ENCODE measurements at places on chromosomes 6 and 20. TPM values are rescaled to one million over a fixed set of nuclear protein-coding genes. Genes with fewer than 3 reads are reported as not detected.
A peak's percentile ranks its signal among the peaks of the same experiment; 100 is the strongest.

Gene KIF25
- 0.24 TPM for total RNA-seq

Gene RBBP8NL
- not detected for total RNA-seq

Gene OPRL1
- 0.48 TPM for total RNA-seq

Gene MOXD1
- total RNA-seq = 1.6 TPM

Gene SRSF12
- total RNA-seq = 0.40 TPM

Gene NR2E1
- total RNA-seq = 0.08 TPM

Gene HLA-G
- total RNA-seq = 0.62 TPM

Gene LY6G6C
- not detected for total RNA-seq

Gene NQO2
- 37.9 TPM for total RNA-seq

DNA sequence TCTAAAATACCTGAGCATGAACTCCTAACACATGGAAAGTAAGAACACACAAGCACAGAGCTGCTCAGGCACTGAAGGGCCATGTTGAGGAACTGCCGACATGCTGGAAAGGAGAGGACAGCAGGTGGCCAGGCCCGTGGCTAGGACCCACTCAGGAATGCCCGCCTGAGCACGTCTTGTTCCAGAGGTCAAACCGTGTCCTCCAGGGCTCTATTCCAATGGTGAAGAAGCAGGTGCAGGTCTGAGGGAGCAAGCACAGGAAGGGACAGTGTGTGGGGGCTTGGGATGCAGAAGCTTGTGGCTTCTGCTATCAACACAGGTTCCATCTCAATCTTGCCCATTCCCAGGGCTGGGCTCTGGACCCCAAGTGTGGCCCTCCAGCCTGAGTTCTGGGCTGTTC, 20.7 kb downstream of the CST9L start:
- DNase-seq = no peak

DNA sequence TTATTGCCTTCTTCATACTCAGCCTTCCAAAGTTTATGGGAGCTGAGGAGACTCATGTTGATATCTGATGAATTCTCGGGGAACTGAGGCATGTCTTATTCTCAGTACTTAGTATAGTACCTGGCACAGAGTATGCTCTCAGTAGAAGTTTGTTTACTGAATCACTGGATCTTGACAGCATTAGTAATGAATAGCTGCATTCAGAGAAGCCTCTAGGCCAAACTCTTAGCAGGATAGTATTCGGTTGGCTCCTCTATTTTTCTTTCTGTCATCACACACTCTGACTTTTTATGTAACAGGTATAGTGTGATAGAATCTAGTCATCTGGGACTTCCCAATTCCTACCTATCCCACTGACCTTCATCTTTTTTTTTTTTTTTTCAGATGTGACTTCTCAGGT, 566.4 kb upstream of the MAN1A1 start:
- no peak for DNase-seq

- no peak for DNase-seq
Observed at GRCh38 chr6:110549277-110549676, 72.9 kb upstream of the SLC22A16 start.

DNA sequence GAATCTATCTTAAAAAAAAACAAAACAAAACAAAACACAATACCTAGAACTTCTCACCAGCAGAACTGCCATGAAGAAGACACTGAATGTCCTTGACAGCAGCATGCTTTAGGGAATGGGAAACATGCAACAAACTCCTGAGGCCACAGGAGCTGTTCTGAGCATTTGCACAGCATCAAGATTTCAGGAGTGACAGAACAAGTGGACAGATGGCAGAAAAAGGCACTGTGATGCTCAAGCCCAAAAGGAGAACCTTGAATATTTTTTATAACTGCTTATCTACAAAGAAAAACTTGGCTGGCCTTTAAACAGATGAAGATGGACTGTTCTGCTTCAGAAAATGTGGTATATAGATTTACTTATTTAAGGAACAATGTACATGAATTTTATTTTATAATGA, 158.9 kb downstream of the RALGAPA2 start:
- DNase-seq = no peak

- DNase-seq = no peak
Observed at GRCh38 chr6:84035484-84035883, 1.9 kb downstream of the MRAP2 start.

DNA sequence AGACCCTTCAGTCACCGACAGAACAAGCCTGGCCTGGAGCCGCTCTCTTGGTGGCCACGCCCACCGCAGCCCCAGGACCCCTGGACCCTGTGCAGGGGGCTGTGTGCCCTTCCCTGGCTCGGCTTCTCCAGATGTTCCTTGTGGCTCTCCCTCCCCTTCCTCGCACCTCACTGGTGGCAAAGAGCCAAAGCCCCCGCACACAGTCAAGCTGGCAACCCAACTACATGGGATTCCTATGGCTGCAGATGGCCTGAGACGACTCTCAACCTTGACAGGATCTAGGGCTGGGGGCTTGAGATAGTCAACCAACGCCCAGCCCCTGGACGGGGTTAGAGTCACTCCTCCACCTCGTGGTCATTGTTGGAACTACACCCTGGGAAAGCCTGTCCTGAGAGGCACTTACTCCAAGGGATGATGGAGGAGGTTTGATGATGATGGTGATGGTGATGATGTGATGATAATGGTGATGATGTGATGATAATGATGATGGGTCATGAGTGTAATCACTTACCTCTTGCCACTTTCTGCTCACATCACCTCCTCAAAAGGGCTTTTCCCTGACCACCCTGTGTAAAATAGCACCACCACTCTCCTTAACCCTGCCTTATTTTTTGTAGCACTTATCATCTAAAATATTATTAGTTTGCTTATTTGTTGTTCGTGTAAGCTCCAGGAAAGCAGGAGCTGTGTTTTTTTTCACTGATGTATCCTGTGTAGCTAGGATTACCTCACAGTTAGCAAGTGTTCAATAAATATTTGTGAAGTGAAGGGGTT, 278.4 kb downstream of the LRFN2 start:
- DNase-seq = no peak

GRCh38 chr6:105898286-105898685, 187.8 kb upstream of the PRDM1 start:
- DNase-seq = no peak

DNA sequence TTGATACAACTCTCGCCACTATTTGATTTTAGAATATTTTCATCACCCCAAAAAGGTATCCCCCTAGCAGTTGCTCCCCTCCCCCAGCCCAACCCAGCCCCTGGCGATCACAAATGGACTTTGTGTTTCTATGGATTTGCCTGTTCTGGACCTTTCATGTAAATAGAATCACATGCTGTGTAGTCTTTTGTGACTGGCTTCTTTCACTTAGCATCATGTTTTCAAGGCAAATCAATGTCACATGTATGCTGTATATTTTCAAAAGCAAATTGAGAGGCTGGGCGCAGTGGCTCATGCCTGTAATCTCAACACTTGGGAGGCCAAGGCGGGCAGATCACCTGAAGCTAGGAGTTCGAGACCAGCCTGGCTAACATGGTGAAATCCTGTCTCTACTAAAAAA, 48.5 kb downstream of the BANF2 start:
- no peak for DNase-seq

- no peak for DNase-seq
Observed at GRCh38 chr6:46331461-46331860, 159.8 kb downstream of the RCAN2 start.

- DNase-seq = no peak
Observed at GRCh38 chr6:12955956-12956355, 239.4 kb downstream of the PHACTR1 start.

DNA sequence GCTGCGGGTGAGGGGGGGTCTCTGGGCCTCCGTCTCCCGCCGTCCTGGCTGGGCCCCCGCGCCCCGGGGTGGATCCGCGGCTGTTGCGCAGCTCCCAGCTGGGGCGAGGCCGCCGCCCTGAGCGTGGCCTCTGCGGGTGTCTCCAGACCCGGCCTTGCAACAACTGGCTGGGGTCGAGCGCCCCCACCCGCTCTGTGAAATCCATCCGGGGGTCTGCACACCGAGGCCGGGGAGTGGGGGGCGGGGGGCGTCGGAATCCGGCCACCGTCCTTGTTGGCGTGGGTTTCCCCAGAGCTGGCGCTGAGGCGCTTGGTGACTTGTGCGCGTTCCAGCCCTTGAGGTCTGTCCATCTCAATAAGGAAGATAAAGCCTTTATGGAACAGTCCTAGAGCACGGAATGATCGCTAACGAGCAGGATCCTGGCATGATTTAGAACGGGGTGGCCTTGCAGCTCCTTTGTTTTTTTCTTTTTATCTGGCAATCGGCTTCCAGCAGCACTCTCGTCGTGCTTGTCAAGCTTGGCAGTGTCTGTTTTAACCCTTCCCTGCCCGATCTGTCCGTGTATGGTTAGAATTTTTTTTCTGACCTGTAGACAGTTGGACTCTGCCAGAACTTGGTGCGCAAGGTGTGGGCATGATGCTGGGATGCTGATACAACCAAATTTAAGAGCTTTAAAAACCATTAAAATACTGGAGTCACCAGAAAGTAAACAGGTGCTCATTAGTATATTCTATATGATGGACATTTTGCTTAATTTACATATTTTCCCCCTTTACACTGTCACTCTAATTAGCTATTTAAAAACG, 675 bp downstream of the DSTN start:
- DNase-seq = peak; percentile 78

- DNase-seq = no peak
Observed at GRCh38 chr20:730005-730404, 38.3 kb downstream of the SLC52A3 start.

GRCh38 chr20:20364593-20365479, 3.1 kb upstream of the INSM1 start:
- no peak for DNase-seq

DNA sequence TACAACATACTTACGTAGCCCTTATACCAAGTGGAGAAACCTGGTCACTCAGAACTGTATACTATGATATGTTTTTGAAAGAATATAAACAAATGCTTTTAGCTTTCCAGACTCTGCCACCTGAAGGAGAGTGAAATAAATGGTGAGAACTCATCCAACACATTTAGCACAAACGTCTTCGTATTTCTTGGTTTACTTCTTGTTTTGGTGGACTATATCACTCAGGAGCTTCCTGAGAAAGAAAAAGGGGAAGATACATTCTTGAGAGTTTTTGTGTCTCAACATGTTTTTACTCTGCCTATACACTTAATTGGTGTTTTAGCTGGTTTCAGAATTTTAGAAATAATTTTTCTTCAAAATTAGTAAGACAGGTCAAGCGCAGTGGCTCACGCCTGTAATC, 19.4 kb upstream of the CTAGE9 start:
- no peak for DNase-seq

DNA sequence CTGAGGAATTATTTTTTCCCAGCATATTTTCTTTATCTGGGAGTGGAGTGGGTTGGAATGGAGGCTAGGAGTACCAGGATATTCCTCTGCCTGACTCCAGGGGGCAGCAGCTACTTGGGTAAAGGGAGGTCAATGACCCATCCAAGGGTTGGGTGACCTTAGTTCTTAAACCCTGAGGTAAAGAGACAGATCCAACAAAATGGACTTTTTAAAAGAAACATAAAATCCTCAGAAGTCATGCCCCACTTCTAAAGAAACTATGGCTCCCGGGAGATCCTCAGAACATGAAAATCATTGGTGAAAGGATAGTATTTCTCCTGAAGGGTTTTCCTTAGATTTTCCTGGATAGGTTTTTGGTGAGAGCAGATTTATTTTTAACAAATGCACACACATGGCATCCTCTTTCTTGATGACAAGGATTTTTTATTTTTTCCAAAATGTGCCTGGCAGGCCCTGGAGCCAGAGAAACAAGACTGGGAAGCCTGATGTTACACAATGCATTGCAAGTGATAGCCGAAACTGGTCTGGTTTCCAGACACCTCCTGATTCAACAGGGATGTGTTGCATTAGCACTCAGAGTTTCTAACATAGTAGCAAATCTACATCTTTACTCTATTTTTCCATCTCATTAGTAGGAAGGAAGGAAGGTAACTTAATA, 240.9 kb upstream of the BTBD3 start:
- DNase-seq = no peak

GRCh38 chr6:22784601-22785410, 215.4 kb downstream of the HDGFL1 start:
- DNase-seq = no peak

- DNase-seq = peak; percentile 51
Observed at GRCh38 chr6:170227996-170228945, 62.6 kb downstream of the DLL1 start.

GRCh38 chr20:57716202-57716601, 6.4 kb upstream of the PMEPA1 start:
- no peak for DNase-seq

All from cardiac septum (tissue), 1 donor.